ENCODE measurements at places on chromosomes 6 and 20. TPM values are rescaled to one million over a fixed set of nuclear protein-coding genes. Genes with fewer than 3 reads are reported as not detected.

Gene TREM1
- total RNA-seq = not detected

GRCh38 chr6:10278746-10279145 lies 136.1 kb downstream of the TFAP2A start:
- no peak for DNase-seq
- no peaks in the 10 kb centered on the region for H3K27me3 ChIP-seq
- peaks cover 37% of the 10 kb centered on the region for H3K4me1 ChIP-seq
- no peak overlapping the region for H3K27ac ChIP-seq
- H3K36me3 ChIP-seq = peaks cover 17% of the 10 kb centered on the region

DNA sequence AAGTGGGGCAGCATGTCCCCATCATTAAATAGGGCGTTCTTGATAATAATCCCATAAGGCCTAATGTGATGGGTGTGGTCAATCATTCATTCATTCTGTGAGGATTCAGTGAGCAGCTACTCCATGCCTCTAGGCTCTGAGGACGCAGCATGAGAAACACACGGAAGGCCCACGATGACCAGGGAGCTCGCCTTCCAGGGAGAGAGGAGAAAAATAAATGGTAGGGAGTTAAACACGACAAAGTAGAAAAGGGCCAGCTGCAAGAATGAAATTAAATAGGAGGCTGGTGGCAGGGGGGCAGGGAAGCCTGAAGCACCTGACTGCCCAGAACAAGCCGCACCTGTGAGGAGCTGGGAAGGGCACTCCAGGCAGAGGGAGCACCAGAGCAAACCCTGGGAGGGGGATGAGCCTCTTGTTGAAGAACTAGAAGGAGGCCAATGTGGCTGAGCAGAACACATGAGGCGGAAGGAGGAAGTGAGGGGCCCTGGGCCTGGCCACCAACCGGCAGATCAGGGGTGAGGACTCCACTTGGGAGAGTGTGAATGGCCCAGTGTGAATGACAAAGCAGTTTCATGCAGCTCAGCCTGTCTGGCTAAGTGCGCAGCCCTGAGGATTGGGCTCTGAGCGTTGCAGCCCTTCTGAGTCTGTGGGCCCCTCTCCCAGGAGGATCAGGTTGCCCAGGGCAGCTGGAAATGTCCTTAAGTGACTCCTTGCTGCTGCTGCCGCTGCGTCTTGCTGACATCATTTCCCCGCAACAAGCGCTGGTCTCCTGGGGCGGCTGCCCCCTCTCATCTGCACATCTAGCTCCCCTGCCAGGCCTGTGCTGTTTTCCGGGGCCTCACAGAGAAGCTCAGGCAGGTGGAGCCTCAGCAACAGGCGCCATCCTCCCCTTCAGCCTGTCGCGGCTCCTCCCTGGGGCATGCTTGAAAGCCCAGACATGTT lies 99.9 kb downstream of the CDH26 start:
- no peak for DNase-seq
- H3K36me3 ChIP-seq = no peaks in the 10 kb centered on the region
- no peaks in the 10 kb centered on the region for H3K27me3 ChIP-seq
- peak overlapping the region; percentile 27 for H3K27ac ChIP-seq

Gene HLA-DQB2
- not detected for total RNA-seq

DNA sequence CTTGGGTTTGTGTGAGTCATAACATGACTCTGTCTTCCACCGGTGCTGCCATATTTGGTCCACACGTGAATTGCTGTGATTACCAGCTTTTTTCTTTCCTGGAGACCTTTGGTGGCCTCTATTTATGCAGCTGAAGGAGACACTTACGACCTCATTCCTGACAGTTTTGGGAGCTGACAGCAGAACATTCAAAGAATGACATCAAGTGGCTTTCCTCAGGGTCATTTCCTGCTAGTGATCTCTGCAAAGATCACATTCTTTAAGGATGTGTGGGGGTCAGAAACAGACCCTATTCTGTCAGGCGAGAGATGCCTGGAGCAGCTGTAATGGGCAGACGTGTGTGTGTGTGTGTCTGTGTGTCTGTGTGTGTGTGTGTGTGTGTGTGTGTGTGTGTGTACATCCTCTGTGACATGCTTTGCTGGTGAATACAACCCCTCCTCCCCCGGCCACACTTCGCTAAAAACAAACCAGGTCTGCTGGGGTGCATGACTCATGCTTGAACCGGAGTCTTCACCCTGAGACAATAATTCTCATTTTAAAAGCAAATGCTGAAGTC lies 115.6 kb downstream of the TMEM170B start:
- no peaks in the 10 kb centered on the region for H3K27me3 ChIP-seq
- DNase-seq = peak; percentile 20
- H3K4me1 ChIP-seq = peaks cover 65% of the 10 kb centered on the region
- peaks cover 2% of the 10 kb centered on the region for H3K36me3 ChIP-seq
- peak overlapping the region; percentile 44 for H3K4me3 ChIP-seq
- H3K27ac ChIP-seq = no peak overlapping the region

Gene GHRH
- not detected for total RNA-seq

Gene KCNQ5
- total RNA-seq = 1.5 TPM

- H3K27ac ChIP-seq = no peak overlapping the region
- no peaks in the 10 kb centered on the region for H3K36me3 ChIP-seq
- H3K27me3 ChIP-seq = no peaks in the 10 kb centered on the region
- peaks cover 6% of the 10 kb centered on the region for H3K4me1 ChIP-seq
- H3K4me3 ChIP-seq = no peak overlapping the region
- no peak for DNase-seq
Measured at GRCh38 chr6:34487536-34487935, 21.7 kb downstream of the PACSIN1 start.

- H3K27me3 ChIP-seq = no peaks in the 10 kb centered on the region
- no peak for DNase-seq
- no peaks in the 10 kb centered on the region for H3K36me3 ChIP-seq
- no peak overlapping the region for H3K4me3 ChIP-seq
- peaks cover 13% of the 10 kb centered on the region for H3K4me1 ChIP-seq
- H3K27ac ChIP-seq = no peak overlapping the region
Measured at GRCh38 chr6:119034827-119035458, 43.5 kb downstream of the FAM184A start.

- H3K27ac ChIP-seq = peak overlapping the region; percentile 86
- no peaks in the 10 kb centered on the region for H3K27me3 ChIP-seq
- no peak for DNase-seq
- H3K36me3 ChIP-seq = peaks cover 45% of the 10 kb centered on the region
- H3K4me1 ChIP-seq = no peaks in the 10 kb centered on the region
Measured at GRCh38 chr6:53257001-53257400, 91.7 kb downstream of the ELOVL5 start.

- no peak overlapping the region for H3K27ac ChIP-seq
- no peak overlapping the region for H3K4me3 ChIP-seq
- H3K36me3 ChIP-seq = no peaks in the 10 kb centered on the region
- peaks cover 13% of the 10 kb centered on the region for H3K4me1 ChIP-seq
Measured at GRCh38 chr6:163706500-163707087, 292.1 kb downstream of the QKI start.

Gene NOX3
- not detected for total RNA-seq

Gene CNR1
- total RNA-seq = 8.4 TPM

GRCh38 chr6:95431637-95432228 lies 145.6 kb upstream of the MANEA start:
- no peaks in the 10 kb centered on the region for H3K4me1 ChIP-seq
- peak; percentile 41 for DNase-seq
- no peaks in the 10 kb centered on the region for H3K36me3 ChIP-seq
- H3K27ac ChIP-seq = no peak overlapping the region
- no peak overlapping the region for H3K4me3 ChIP-seq
- peaks cover 2% of the 10 kb centered on the region for H3K27me3 ChIP-seq

DNA sequence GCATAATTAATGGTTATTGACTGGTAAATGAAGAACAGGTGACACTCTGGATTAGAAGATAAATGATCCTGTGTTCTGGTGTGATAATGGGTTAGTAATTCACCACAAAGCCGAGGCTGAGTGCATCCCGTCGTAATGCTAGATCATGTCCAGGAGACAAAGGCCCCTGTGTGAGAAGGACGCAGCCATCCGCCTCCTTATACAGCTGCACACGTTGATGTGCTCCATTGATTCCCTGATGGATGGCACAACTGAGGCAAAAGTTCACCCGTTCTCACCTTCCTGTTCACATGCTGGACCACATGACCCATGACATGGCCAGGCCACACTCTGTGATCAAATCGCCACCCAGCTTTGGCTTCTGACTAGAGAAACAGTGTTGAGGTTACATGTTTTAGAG lies 136.1 kb downstream of the FOXC1 start:
- no peaks in the 10 kb centered on the region for H3K36me3 ChIP-seq
- peak; percentile 14 for DNase-seq
- peaks cover 21% of the 10 kb centered on the region for H3K4me1 ChIP-seq
- H3K27me3 ChIP-seq = no peaks in the 10 kb centered on the region
- H3K27ac ChIP-seq = peak overlapping the region; percentile 86

DNA sequence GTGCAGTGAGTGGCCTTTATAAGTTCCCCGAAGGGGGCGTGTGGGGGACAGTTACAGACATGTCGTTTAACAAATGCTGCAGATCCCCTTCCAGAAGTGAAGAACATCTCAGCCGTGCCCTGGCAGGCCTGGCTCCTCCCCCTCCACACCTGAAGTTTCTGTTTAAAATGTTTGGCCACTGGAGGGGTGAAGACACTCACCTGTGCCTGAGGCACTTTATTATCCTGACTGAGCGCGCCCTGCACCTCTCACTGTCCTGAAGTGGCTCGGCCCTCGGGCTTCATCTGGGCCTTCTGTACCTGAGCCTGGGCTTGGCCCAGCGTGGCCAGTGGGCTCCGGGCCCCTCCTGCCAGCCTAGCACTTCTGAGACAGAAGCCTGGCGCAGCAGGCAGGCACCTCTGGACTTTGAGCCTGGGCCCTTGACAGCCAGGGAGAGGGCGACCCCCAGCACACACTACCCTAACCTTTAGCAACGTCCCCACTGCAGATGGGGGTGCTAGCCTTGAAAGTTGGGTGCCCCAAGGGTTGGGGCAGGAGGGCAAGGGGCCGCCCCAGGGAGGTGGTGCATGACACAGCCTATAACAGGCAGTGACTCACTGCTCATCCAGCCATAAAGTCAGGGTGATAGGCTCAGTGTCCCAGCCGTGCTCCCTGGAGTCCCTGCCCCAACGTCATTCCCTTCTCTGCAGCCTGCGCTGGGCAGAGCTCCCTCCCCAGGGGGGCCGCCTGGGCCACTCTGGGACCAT lies 13.6 kb upstream of the GATA5 start:
- H3K4me3 ChIP-seq = no peak overlapping the region
- peaks cover 3% of the 10 kb centered on the region for H3K4me1 ChIP-seq
- no peak overlapping the region for H3K27ac ChIP-seq
- no peaks in the 10 kb centered on the region for H3K36me3 ChIP-seq

Gene TP53TG5
- total RNA-seq = not detected

- H3K4me1 ChIP-seq = peaks cover 26% of the 10 kb centered on the region
- H3K27me3 ChIP-seq = no peaks in the 10 kb centered on the region
- peaks cover 4% of the 10 kb centered on the region for H3K36me3 ChIP-seq
- H3K4me3 ChIP-seq = peak overlapping the region; percentile 38
Measured at GRCh38 chr20:59018817-59019216, 412 bp upstream of the TUBB1 start.

Gene PLCB1
- total RNA-seq = 13.7 TPM

Gene BTN3A1
- total RNA-seq = 12.7 TPM

DNA sequence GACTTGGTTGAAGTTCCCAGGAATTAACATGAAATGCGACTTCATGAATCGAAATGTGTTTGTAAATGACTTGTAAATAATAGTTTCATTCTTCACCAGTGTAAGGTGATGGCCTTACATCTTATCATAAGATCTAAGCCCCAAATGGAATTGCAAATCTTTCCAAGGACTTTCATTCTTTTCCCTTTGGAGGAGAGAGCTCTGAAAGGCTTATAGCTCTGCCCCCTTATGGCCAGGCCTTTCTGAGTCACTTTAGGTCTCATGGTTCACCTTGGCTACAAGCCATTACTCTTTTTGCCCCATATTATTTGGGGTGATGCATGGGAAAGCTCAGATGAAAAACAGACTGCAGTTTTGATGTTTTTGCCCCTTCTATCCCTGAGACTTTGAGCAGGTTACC lies 209.1 kb upstream of the BMP2 start:
- no peak overlapping the region for H3K4me3 ChIP-seq
- no peak for DNase-seq
- no peak overlapping the region for H3K27ac ChIP-seq
- H3K27me3 ChIP-seq = peaks cover 51% of the 10 kb centered on the region
- H3K4me1 ChIP-seq = peaks cover 5% of the 10 kb centered on the region

- peaks cover 26% of the 10 kb centered on the region for H3K4me1 ChIP-seq
- H3K27me3 ChIP-seq = peaks cover 4% of the 10 kb centered on the region
- no peaks in the 10 kb centered on the region for H3K36me3 ChIP-seq
Measured at GRCh38 chr6:131628726-131629125, 684 bp upstream of the MED23 start.

DNA sequence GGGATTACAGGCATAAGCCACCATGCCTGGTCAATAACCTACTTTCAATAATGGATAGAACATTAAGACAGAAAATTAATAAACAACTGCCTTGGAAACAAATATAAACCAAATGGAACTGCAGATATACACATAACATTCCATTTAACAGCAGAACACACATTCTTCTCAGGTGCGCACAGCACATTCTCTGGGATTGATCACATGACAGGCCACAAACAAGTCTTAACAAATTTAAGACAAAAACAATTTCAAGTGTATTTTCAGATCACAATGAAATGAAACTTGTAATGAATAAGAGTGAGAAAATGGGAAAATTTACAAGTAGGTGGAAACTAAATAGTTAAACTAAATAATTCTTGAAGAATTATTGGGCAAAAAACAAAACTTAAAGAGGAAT lies 167.9 kb downstream of the TBX18 start:
- DNase-seq = no peak
- no peak overlapping the region for H3K4me3 ChIP-seq
- no peaks in the 10 kb centered on the region for H3K4me1 ChIP-seq
- H3K27me3 ChIP-seq = peaks cover 2% of the 10 kb centered on the region
- no peak overlapping the region for H3K27ac ChIP-seq
- H3K36me3 ChIP-seq = no peaks in the 10 kb centered on the region

Gene RPS6KA2
- total RNA-seq = 32.6 TPM

Gene TFAP2C
- total RNA-seq = 4.0 TPM

Gene ZFP64
- 25.5 TPM for total RNA-seq

DNA sequence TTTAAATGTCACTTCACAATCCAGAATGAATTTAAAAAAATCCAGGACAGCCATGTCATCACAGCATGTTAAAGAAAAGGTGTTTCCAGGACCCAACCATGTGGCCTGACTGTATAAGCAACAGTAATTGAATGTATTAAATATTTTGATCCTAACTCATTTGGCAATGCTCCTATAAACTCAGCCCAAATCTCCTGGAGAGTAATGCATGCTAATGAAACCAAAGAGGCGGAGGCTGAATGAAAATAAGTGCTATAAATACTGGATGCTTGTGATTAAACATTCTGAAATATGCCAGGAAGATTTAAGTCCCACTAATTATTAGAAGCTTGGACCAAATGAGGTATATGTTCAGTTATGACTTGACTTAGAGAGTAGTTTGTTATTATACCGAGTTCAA lies 486.8 kb downstream of the FRK start:
- no peak for DNase-seq
- no peak overlapping the region for H3K27ac ChIP-seq
- H3K4me1 ChIP-seq = no peaks in the 10 kb centered on the region
- H3K36me3 ChIP-seq = no peaks in the 10 kb centered on the region
- H3K27me3 ChIP-seq = no peaks in the 10 kb centered on the region

GRCh38 chr6:26159357-26160273 lies 72.4 kb downstream of the HFE start:
- no peak for DNase-seq
- H3K4me3 ChIP-seq = peak overlapping the region; percentile 95
- peaks cover 18% of the 10 kb centered on the region for H3K27me3 ChIP-seq
- peak overlapping the region; percentile 92 for H3K27ac ChIP-seq

Gene CAGE1
- 0.16 TPM for total RNA-seq

GRCh38 chr6:12608874-12609273 lies 107.7 kb upstream of the PHACTR1 start:
- no peak for DNase-seq
- no peak overlapping the region for H3K27ac ChIP-seq
- peaks cover 4% of the 10 kb centered on the region for H3K4me1 ChIP-seq
- H3K36me3 ChIP-seq = no peaks in the 10 kb centered on the region

Gene NCOA7
- total RNA-seq = 11.0 TPM

Data from neural crest cell (in vitro differentiated cells).